Right ventricle myocardium inferior (tissue), 1 donor: ENCODE measurements at places on chromosomes 11 and 22. TPM values are rescaled to one million over a fixed set of nuclear protein-coding genes. Genes with fewer than 3 reads are reported as not detected.
A peak's percentile ranks its signal among the peaks of the same experiment; 100 is the strongest.

GRCh38 chr11:36620246-36620645, 22.2 kb upstream of the RAG2 start:
- DNase-seq = no peak

- no peak for DNase-seq
Observed at GRCh38 chr11:59804061-59804460, 6.5 kb downstream of the MRPL16 start.

The C2CD2L gene
- total RNA-seq = 11.8 TPM

GRCh38 chr11:134365011-134365925, 33.5 kb downstream of the GLB1L2 start:
- DNase-seq = no peak

- no peak for DNase-seq
Observed at GRCh38 chr22:46276563-46276962, 8.8 kb downstream of the TTC38 start.

DNA sequence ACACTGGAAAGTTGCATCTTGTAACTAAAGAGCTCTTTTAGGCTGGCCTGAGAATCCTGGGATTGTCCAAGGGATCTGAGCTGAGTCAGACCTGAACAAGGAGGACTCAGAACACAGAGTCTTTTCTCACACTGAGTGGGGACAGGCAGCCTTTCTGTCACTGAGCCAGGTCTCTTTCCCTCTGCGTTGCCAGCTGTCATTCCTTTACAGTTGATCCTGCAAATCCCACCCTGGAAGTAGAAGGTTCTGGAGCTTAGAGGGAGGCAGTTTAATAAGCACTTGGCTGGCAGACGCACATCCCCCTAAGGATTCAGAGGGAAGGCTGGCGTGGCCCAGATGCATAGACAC, 76.3 kb upstream of the SUSD2 start:
- no peak for DNase-seq

GRCh38 chr11:64226507-64227051, 505 bp downstream of the NUDT22 start:
- peak; percentile 87 for DNase-seq

- DNase-seq = no peak
Observed at GRCh38 chr11:7538031-7538430, 24.2 kb downstream of the PPFIBP2 start.

DNA sequence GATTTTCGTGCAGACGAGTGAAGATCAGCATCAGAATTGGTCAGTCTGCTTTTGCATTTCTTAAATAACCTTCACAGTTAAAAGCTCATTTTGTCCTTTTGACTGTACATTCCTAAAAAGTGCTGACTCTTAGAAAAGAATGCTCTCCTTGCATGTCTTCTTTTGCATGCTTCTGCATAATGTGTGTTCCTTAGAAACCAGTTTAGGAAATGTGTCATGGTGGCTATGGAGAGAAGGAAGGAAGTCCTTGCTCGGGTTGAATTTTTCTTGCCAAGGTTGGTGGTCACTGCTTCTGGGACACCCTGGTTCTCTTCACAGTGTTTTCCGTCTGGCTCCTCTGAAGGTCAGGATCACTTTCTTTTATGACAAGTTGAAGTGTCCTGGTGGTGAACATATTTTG, 6.8 kb downstream of the AP2A2 start:
- no peak for DNase-seq

GRCh38 chr22:35462498-35463230, 62.7 kb downstream of the MCM5 start:
- DNase-seq = no peak

- DNase-seq = no peak
Observed at GRCh38 chr11:3955299-3955665, 99.8 kb downstream of the STIM1 start.

The NPAS4 gene
- not detected for total RNA-seq

GRCh38 chr22:41015003-41015402, 63.8 kb downstream of the RBX1 start:
- DNase-seq = no peak

DNA sequence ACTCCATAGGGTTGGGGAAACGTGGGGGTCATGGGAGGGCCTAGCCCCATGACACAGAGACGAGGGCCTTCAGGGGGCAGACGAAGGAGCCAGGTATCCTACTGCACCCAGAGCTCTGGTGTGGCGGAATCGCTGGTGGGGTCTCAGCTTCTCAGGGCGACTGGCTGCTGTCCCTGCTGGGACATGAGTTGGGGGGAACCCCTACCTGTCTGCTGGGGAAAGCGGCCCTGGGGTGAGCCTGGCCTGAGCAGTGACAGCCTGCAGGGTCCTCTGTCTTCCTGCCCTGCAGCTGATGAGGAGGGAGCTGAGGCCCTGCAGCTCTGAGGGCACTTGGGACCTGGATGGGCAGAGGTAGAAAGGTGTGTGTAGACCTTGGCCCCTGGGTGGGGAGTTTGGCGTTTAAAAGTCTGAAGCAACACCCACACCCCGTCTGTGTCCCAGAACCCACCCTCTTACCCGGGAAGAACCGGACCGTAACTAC, 33.6 kb upstream of the GRAMD4 start:
- no peak for DNase-seq

GRCh38 chr11:69401715-69402114, 79.7 kb upstream of the LINC01488 start:
- peak; percentile 22 for DNase-seq
